ENCODE measurements at places on chromosomes 12 and 14.

- DNase-seq: no peak
These were observed 126.1 kb downstream of the PELI2 start for GRCh38 chr14:56244138-56244789.

DNA sequence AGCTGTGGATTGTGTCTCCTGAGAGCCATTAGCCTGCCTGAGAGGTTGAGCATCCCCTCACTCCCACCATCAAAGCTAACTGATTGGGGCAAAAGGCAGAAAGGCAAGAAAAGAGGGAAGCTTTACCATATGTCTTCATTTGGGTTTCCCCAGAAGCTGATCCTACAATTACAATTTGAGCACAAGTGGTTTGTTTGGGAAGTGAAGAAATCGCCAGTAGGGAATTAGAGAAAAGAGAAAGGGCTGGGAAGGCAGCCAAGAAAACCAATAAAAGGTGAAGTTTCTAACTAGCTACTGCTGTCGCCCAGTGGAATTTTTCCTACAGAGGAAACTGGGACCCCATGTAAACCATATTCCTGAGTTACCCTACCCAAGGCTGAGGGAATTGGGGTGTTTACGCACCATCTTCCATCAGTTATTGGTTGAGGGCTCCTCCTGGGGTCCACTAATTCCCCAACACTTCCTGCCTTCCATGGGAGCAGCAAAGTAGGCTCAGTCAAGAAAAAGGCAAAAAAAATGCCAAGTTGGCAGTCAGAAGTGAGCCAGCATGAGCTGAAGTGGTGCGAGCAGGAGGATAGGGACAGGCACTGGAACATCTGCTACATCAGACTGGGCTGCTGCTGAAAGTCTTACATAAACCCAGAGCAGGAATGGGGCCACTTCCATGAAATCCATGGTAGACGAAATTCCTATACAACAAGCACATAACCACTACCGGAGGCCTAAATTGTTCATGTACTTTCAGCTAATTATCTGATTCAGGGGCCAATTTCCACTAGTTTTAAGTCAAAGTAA, 17.3 kb downstream of the KCNK10 start:
- DNase-seq: no peak

GRCh38 chr14:51472881-51473280, 178.8 kb upstream of the FRMD6 start:
- no peak for DNase-seq

GRCh38 chr12:78559886-78560285, 304.7 kb upstream of the SYT1 start:
- DNase-seq: no peak

DNA sequence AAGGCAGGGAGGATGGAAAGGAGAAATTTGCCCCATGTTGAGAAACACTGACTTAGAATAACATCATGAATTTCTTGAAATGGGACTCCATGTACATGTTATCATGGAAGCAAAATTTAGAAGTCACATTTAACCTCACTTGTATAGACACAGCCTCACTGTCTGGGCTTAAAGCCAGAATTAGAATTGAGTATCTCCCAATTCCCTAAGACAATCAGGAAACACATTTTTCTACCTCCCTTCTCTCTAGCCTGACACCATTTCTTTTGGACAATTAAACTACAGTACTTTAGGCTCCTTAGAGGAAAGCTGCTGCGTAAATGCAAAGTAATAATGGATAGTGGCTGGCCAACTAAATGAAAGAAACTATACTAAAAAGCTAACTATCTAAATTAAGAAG, 795.5 kb downstream of the C12orf50 start:
- DNase-seq: no peak

DNA sequence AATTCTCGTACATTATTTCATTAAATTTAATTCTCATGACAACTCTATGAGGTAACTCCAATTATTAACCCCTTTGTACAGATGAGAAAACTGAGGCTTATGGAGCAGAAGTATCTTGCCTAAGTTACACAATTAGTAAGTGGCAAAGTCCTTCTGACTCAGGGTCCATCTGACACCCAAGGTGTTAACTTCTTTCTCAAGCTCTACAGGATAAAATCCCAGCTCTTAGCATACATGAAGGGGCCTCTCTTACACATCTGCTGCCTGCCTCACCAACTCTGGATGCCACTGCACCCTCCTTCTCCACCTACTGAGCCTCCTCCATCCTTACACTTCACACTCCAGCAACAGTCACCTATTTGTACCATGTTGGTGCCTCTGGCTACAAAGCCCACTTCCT, 4.3 kb upstream of the KRT72 start:
- no peak for DNase-seq

- no peak for DNase-seq
These were observed 10.8 kb downstream of the GLRX5 start for GRCh38 chr14:95545515-95546168.

DNA sequence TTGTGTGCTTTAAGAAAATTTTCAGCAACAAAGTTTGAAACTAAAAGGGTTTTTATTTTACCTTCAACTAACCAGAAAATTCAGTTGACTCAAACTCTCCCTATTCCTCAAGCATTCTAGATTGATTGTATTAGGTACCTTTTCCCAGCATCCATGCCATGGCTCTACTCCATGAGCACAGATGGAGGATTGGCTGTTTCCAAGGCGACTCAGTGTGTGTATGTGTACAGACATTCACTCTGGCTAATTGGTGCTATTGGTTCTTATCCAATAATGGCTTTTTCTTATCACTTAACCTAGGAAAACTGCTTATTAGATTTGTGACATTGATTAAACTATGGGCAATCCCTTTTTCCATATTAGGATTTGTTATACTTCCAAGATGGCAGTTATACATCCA, 202.6 kb downstream of the ANO6 start:
- no peak for DNase-seq

DNA sequence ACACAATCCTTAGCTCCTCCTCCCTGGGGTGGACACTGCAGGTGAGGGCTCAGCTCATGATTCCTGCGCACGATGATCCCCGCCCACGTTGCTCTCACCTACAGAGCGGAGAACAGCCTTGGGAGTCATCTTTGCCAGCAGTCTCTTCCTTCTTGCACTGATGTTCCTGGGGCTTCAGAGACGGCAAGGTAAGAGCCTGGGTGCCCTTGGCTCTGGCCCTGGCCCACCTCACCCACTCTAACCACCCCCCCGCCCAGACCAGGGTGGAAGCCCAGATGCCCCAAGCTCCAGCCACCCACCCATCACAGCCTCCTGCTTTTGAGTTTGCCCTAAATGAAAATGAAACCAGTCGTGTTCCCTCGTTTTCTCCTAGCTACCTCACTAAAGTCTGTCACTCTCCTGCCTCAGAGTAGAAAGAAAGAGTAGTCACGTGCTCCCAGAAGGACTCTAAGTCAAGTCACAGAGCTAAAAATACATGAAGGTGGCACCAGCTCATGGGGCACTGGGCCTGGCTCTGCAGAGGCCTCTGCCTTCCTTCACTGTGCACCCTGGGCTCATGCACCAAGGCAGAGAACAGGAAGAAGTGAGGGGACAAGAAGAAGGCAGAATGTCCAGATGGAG, 9.0 kb downstream of the TAPBPL start:
- no peak for DNase-seq

DNA sequence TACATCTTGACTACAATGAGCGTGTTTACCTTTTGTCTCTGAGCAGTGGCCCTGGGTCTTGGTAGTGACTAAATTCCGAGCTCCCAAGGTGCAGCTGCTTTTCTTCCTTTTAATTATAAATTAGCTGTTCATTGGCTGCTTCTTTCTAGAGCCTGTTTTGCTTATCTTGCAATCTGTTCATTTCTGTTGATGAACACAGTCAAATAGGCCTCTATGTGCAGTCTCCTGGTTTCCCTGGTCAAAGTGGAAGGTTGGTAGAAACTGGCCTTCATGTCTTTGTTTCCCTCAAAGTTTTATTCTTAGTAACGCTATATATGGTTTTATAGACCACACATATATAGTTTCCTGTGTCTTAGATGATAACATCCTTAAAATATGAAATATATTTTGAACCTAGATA, 94.1 kb downstream of the DUSP16 start:
- DNase-seq: no peak

DNA sequence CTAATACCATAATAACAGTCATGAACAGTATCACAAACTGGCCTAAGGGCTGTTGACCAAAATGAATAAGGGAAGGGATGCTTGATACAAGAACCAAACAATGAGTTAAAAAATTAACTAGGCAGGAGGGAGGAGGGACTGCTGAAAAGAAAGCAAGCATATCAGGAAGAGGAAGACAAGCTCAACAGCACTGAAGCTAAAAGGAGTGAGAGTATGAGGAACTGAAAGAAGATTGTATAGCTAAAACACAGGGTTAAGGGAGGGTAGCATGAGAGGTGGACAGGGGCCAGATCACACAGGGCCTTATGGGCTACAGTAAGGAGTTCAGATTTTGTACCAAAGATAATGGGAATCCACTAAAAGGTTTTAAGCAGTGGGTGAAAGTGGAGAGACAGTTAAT, 34.1 kb downstream of the ITGA7 start:
- no peak for DNase-seq

- DNase-seq: no peak
These were observed 4.2 kb downstream of the PRICKLE1 start for GRCh38 chr12:42585154-42585840.

GRCh38 chr14:52012635-52013034, 23.3 kb downstream of the RTRAF start:
- no peak for DNase-seq

GRCh38 chr12:27566159-27566558, 42.2 kb downstream of the PPFIBP1 start:
- DNase-seq: no peak

DNA sequence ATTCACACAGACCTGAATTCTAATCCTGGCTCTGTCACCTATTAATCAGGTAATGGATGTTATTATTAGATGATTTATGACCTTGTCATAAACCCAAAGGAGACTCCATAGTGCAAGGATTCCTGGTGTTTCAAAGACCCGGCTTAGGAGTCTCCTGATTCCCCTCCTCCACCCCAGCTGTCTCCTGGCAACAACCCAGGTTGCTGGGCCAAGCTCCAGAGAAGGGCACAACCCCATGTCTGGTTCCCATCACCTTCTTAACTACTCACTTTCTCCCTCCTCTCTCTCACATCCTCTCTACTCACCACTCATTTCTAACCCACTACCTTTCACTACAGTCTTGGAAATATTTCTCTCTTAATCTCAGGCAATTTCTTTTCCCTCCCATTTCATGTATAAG, 41.6 kb downstream of the RHOJ start:
- DNase-seq: no peak

GRCh38 chr12:120909633-120910298, 5.6 kb upstream of the SPPL3 start:
- no peak for DNase-seq

- DNase-seq: peak; percentile 98
These were observed 14.0 kb upstream of the TBPL2 start for GRCh38 chr14:55454264-55455002.

DNA sequence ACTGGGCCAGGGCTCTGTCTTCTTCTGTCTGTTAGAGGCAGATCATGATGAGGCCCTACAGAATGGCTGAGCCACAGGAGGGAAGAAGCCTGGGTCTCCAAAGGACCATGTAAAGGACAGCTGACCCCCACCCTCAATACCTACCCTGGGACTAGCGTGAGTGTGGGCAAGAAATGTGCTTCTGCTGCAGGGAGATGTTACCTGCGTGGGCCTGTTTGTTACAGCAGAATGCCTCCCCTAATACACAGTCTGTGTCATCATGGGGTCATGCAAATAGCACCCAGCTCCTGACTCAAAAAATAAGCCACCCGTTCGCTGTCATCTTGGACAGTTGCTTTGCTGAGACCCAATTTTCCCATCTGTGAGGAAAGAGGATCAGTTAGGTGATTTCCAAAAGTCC, 90.6 kb downstream of the CALM1 start:
- DNase-seq: no peak

DNA sequence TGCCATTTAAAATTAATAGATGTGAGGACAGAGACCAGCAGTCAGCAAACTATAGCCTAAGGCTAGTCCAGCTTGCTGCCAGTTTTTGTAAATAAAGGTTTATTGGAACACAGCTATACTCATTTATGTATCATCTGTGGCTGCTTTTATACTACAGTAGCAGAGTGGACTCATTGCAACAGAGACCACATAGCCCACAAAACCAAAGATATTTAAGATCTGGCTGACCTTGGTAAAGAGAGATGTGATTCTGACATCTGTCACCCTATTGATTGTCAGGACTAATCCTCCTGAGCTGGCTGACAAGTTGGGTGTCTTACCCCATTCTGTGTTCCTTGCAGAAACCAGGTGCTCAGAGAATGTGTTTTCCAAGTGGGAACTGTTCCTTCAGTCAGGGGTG, 99.9 kb downstream of the BEGAIN start:
- no peak for DNase-seq

GRCh38 chr14:99791476-99792209, 1.6 kb upstream of the EML1 start:
- no peak for DNase-seq

GRCh38 chr12:68978678-68979077, 45.7 kb upstream of the CPM start:
- DNase-seq: no peak

- peak; percentile 75 for DNase-seq
These were observed 21.9 kb upstream of the FSCB start for GRCh38 chr14:44529026-44529425.

DNA sequence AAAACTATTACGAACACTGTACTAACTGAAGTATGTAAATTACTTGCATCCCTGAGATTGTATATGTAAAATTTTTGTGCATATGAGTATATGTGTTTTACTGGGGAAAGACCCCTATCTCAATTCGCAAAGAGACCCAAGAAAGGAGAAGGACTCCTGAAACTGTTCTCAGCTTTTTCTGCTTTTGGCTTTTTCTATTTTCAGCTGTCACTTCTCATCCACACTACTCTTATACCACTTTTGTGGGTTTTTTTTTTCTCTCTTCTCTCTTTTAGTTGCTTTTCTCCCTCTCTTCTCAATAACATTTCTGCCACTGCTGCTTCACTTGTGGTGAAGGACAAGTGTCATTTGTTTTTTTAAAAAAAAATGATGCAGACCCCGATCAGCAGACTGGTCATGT, 39.8 kb downstream of the NIN start:
- DNase-seq: no peak

- no peak for DNase-seq
These were observed 180.1 kb downstream of the C12orf50 start for GRCh38 chr12:87849074-87849473.

DNA sequence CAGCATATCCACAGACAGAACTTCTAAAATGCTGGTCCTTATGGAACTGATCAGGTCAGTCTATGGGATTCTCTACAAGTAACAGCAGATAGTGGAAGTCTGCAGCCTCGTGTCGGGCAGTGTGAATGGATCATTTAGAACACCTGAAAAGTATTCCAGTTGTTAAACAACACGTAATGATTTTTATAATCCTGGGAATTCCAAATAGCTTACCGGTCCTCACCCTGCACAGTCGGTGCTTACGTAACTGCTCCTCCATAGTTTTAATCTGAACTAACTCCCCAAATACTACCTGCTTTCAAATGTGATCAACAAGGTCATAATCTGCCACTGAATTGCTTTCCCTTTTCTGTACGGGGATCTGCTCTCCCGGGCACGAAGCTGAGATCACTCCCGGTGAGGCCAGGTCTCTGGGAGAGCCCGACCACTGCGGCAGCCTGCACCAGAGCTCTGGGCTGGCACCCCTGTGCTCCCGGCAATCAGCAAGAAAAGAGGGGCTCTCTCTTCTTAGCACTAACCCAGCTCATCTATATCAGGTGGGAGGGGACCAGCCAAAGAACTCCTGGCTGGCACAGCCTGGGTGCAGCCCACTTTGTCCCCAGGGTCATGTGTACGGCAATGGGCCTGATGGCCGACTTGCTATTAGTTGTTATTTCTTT, 157.0 kb downstream of the FOXN3 start:
- no peak for DNase-seq
